ENCODE measurements at places on chromosomes 13 and 19.

DNA sequence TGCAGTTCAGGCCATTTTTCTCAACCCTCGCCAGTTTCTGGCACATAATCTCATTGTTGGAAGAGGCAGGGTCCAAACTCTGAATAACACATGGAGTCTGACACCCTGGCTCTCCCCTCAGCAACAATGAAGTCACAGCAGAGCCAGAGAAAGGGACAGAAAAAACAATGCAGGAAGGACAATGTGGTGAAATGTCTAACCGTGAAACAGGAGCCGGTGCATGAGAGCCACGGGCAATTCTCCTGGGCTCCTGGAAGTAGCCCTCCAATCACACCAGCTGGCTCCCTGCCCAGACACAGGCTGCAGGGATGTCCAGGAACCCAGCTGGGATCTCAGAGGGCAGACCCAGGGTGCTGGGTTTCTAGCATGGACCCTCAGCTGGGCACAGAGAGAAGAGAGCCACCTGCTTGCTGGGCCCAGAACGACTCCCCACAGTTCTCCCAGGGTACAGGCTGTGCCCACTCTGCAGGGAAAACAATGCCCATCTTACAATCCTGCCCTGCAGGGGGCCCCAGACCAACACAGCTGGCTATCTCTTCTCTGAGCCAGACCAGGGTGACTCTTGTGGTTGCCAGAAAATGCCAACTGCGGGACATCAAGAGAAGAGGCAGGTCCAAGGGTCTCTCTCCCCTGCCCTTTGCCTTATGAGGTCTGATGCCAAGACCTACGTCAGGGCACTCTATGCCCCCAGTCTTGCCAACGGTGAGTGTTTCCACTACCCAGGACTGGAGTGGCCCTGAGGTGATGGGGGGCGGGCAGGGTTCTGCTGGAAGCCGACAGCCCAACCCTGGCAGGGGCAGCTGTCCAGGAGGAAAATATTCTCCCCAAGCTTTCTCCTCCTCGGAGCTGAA is 64.5 kb downstream of the CEBPG start:
- no peak for DNase-seq

- peak; percentile 72 for DNase-seq
Observed at GRCh38 chr19:12792051-12792852, 966 bp downstream of the JUNB start.

- peak; percentile 85 for DNase-seq
Observed at GRCh38 chr19:10422046-10422461, 1.7 kb downstream of the PDE4A start.

DNA sequence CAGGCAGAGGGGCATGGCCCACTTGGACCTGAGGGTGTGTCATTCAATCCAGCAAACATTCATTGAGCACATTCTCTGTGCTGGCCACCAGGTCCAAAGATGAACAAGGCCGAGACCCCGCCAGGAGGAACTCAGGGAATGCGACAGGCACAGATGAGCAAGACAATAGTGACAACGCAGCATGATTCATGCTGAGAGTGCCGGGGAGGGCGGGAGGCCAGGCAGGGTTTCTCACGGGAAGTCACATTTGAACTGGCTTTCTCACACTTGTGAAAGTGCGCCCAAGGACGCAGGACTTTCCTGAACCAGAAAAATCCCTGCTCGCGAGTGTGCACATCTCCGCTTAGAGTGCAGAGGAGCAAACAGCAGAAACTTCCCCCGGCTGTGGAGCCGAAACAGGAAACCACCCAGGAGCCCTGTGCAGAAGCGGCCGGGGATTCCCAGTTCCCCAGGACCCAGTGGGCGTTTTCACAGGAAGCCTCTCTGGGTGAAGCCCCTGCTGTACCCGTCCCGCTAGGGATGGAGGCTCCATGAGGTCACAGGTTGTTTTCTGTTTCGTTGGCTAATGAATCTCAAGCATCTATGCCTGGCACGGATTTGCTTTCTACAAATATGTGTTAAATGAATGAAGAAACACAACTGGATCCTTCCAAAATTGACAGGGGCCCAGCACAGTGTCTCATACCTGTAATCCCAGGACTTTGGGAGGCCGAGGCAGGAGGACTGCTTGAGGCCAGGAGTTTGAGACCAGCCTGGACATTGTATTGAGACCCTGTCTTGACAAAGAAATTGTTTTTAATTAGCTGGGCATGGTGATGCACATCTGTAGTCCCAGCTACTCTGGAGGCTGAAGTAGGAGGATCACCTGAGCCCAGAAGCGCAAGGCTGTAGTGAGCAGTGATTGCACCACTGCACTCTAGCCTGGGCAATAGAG is 68.4 kb upstream of the TM9SF2 start:
- DNase-seq = peak; percentile 99

- peak; percentile 31 for DNase-seq
Observed at GRCh38 chr13:47175172-47175866, 278.5 kb upstream of the HTR2A start.

DNA sequence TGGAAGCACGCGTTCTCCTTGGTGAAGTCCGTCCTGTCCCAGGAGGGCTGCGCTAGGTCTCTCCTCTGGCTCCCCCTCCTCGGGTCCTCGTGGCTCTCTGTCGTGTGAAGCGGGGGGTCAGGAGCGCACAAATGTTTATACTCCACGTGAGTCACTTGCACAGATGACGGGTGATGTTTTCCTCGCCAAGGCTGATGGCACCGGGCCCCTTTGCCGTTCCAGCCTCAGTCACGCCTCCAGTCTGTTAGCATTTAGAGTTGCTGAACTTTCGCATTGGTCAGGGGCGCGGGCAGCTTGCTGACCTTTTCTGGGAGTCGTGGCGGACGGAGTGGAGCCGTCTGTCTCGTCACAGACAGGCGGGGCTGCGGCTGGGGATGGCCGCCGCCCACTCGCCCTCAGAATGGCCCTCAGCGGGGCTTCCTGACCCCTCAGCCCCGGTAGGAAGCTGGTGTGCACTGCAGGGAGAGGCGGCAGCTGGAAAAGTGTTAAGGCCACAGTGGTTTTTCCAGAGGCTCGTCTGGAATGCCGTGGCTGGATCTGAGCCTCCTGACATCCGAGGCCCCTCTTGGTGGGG is 13.7 kb downstream of the KLHL26 start:
- DNase-seq = no peak

DNA sequence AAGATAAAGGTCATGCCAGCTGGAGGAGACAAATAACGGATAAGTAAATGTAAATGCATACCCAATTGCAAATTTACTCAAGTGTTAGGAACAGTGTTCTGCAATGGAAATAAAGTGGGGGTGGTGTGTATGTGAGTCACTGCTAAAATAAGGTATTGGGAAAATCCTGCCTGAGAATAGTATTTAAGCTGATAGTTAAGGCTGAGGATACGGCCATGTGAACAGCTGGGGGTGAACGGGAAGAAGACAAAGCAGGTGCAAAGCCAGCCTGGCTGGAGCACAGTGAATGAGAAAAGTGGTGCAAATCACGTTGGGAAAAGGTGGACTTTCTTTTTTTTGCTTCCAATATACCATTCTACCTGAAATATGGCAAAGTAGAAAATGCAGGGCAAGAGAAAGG is 242.4 kb upstream of the SLC10A2 start:
- DNase-seq = no peak

DNA sequence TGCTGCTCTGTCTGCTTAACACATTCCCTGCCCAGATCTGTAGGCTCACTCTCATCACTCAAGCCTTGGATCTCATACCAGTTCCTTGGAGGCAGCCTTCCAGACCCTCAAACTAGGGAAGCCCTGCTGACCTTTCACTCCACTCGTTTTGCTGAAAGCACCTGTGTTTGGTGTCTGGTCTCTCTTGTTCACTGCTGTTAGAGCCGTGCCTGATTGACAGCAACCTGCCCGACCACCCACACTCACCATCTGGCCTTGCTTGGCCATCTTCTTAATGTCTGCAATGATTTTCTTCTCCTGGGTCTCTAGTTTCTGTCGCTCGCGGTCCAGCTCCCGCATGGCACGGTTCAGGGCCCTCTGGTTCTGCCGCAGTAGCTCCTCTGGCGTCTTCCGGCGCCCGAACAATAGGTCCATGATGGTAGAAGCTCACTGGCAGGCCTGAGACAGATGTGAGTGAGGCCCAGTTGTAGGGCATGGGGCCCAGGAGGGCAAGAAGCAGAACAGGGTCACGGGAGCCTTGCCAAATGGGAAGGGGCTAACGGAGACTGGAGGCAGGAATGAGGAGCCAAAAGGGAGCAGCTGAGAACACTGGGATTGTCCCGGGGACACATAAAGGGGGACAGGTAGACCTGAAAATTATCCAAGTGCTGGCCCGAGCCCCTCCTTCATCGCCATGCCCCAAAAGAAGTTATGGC is 959 bp downstream of the CHMP2A start:
- no peak for DNase-seq

GRCh38 chr19:38932425-38933179 is 1.9 kb downstream of the MRPS12 start:
- DNase-seq = peak; percentile 53

DNA sequence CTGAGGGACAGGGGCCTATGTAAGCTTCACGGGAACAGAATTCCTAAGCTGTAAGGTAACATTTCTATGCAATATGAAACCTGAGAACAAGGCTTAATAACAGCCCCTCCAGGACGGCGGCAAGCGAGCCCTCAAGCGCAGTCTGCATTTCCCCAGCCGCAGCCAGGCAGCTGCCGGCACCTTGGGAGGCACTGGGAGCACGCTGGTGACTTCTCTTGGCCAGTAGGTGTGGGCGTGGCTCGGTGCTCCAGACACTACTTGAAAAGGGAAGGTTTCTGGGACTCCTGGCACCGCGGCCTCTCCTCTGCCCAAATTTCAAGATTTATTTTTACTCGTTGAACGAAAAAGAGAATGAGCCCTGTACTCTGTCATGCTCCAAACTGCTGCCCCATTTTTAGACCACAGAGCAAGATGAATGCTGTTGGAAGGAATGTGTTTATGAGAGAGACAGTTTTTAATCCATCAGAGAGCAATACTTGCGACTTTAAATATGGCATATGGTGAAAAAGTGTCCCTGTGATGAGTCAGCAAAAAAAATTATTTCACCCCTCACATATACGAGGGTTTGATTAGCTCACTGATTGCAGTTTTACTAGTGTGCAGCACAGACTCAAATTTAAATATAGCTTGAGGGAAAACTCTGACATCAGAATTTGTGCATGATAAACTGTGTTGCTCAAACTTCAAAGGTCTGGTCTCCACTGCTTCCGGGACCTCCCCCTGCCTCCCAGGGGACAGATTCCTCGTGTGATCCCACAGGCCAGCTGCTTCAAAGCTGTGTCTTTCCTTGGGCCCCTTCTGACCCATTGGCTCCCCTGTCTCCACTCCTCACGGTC is 81.2 kb downstream of the COL4A2 start:
- no peak for DNase-seq

DNA sequence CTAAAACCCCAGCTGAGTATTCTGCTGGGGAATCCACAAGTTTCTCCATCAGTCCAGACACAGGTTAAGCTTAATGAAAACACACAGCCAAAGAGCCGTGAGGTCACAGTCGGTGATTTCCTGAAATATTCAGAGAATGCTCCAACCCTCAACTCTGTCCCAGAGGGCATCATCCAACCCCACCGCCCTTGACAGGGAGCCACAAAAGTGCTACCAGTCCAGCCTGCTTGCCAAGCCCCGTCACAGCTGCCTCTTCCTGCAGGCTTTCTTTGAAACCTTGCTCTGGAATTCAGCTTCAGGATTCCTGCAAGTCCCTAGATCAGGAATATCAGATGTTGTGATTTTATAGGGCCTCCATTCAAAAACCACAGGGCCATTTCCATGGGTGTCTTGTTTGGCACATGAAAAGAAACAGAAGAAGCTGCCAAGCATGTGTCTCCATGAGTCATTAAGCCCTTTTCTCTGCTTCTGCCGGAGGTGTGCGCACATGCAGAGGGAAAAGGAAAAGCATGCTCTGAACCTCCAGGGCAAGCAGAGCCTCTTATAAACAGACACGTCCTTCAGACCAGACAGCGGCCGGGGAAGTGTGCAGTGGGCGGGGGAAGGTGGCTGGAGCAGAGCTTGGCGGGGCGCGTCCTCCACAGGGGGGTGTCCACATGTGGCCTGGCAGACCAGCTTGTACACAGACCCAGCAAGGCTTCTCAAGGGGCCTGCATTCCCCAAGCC is 164.7 kb downstream of the KATNAL1 start:
- DNase-seq = no peak

- DNase-seq = peak; percentile 73
Observed at GRCh38 chr19:43651758-43652545, 12.3 kb upstream of the CADM4 start.

- DNase-seq = no peak
Observed at GRCh38 chr13:39931505-39931904, 276.0 kb downstream of the COG6 start.

DNA sequence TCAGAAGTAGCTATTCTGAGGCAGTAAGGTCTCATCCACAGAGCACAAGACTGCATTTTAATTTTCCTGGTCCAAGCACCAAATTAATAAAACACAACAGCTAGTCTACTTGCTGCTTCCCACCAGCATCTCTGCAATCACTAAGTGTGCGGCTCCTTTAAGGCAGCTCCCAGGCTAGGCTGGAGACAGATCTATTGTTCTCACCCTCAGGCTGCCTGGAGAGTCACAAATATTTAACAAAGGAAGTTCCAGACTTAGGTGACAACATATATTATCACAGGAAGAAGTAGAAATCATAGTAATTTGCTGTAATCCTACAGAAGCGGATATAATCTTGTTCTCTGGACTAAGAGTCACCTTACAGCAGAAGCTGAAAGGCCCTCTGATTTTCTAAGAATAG is 2.2 kb upstream of the EID2 start:
- DNase-seq = no peak

DNA sequence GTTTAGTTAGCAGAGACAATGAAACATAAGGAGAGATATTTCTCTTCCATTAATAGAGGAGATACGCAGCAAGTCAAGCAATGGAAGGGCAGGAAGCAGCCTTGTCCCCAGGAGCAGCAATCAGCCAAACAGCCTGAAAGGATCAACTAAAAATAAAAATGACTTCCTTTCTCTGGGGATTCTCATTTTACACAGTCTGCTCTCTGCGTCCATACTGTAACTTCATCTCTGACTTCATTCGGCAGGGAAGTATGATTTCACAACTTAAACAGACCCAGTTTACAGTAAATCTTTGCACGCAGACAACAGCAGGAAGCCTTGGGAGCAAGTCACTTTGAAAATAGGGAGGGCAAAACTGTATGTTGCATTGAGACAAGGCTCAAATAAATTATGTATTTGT is 826.7 kb downstream of the DIAPH3 start:
- peak; percentile 42 for DNase-seq

GRCh38 chr13:109156181-109156935 is 526.9 kb downstream of the MYO16 start:
- no peak for DNase-seq

DNA sequence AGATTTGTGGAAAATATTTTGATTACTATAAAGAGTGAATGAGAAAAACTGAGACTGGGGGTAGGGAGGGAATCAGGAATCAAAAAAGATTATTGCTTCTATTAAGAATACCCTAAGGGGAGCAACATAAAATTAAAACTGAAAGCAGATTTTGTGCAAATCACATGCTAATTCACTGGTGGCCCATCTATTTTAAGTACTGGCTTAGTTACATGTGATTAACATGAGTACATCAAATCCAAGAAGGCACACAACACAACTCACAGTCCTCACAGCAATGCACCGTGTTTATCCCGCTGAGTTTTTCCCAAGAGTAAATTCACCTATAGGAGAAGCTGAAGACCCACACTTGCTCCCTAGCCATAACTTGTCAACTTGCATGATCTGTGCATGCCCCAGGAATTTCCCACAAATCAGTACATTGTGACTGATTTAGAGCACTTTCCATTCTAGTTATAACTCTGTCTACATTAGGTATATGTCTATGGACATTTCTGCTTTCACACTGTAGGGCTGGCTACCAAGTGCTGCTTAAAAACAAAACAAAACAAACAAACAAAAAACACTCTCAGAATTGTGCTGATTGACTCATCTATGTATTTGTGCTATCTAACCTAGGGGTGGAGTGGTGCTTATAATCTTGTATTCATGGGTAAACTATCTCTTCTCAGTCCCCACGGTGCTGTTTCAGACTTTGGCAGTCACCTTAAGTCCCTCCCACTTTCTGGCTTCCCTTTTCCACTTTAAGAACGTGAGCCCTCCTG is 24.3 kb downstream of the AMER2 start:
- DNase-seq = no peak
